Cerebellum (tissue), 4 donors: ENCODE measurements at places on chromosomes 5 and 9. TPM values are rescaled to one million over a fixed set of nuclear protein-coding genes. Genes with fewer than 3 reads are reported as not detected.

Gene CENPP
- total RNA-seq, result 7.0 TPM

- no peak for DNase-seq
Measured at GRCh38 chr9:121568343-121569265, 69.0 kb upstream of the GGTA1 start.

Gene CDC26
- total RNA-seq, result 15.5 TPM

- no peak for DNase-seq
Measured at GRCh38 chr5:156391139-156391538, 64.2 kb downstream of the SGCD start.

GRCh38 chr5:548256-548655, 24.0 kb upstream of the SLC9A3 start:
- DNase-seq, result no peak

DNA sequence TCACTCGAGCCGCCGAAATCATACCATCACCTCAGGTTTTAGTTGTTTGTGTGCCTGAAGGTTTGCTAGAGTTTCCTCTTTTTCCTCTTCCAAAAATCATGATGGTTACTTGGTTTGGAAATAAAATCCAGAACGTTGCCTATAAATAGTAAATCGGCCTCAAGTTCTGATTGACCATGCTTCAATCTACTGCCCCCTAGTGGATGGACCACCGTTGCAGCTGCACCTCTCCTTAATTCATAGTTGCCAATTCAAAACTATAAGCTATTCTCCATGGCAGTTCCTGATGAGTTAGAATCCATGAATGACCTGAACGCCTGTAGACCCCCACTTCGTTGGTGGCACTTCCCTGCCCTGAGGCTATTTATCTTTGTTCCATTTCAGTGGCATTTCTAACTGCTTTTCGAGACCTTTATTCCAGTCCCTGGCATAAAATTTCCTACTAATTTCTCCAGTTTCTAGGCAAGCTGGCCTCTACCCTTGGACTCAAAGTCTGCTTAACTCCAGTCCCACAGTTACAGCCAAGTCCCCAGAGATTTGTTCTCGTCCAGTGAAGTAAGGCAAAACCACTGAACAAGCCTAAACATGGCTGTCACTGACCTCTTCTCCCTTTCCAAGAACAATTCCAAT, 422.6 kb downstream of the EFNA5 start:
- peak; percentile 6 for DNase-seq

DNA sequence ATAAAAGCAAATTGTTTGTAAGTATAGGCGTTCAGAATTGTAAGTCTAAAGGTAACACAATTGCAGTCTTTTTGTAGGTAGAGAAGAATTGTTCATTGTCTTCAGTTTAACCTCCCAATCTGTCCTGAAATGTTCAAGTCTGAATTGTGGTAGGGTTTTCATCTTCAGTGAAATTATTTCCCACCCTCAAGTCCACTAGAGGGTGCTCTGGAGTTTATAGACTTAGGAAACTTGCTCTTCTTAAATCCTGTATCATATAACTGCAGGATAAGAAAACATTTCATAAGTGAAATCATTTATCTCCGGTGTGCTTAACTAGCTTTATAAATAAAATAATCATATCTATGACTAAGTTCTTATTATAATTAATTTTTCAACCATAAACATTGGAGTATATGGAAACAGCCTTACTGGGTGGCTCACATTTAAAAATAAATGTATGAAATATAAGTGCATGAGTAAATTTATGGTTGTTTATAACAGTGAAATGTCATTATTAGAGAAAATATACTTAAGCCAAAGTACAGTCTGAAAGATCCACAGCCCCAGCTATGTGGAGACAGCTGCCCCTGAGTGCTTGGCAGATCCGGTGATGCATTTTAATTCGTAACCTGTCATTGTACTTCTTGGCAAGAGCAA, 182.4 kb upstream of the OTULINL start:
- peak; percentile 51 for DNase-seq

Gene CDKN2A
- total RNA-seq, result not detected
